ENCODE measurements at places on chromosomes 1 and 21.

DNA sequence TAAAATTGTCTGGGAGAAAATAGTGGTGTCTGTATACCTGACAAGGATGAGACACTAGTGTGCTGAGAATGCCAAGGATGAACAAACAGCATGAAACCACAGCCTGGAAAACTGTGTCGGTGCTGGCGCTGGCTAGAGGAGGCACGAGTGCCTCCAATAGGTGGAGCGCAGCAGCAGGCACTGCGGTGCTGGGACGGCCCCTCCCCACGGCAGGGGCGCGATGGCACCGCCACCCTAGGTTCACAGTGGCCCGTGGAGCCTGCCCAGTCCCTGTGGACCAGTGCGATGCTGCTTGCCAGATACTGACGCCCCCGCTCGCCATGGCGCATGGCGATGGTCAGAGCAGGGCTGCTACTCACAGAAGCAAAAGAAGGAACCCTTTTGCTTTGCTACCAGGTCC, 6.8 kb downstream of the CFAP410 start:
- no peak for DNase-seq

DNA sequence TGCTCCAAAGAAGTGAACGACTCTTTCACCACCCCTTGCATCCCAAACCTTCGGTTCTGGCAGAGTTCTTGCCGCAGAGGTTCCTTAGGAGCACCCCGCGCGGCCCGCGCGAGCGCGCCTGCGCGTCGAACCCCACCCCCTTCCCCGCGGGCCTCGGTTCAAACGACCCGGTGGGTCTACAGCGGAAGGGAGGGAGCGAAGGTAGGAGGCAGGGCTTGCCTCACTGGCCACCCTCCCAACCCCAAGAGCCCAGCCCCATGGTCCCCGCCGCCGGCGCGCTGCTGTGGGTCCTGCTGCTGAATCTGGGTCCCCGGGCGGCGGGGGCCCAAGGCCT, at the start of gene C1orf56:
Gene C1orf56, plus strand, starts transcription at position 161 of the 334 bp plus-strand sequence. Its CDS starts 97 bp downstream, at position 258.
- peak; percentile 59 for DNase-seq

DNA sequence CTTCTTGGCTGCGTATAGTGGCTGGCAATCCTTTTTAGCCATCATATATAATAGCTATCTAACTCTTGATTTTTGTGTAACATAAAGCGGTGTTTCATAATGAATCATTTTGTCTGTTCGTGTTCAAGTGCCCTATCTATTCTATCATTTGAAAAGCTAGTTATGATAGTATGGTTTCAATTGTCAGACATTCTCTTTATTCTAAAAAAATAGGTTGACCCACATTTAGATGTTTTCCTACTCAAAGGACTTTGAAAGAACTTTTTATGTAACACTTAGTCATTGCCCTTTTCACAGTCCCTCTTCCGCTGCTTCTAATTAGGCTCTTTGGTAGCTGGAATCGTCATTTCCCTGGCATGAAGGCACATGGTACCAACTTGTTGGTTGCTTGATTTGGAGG, 272.2 kb upstream of the B3GALT2 start:
- no peak for DNase-seq

DNA sequence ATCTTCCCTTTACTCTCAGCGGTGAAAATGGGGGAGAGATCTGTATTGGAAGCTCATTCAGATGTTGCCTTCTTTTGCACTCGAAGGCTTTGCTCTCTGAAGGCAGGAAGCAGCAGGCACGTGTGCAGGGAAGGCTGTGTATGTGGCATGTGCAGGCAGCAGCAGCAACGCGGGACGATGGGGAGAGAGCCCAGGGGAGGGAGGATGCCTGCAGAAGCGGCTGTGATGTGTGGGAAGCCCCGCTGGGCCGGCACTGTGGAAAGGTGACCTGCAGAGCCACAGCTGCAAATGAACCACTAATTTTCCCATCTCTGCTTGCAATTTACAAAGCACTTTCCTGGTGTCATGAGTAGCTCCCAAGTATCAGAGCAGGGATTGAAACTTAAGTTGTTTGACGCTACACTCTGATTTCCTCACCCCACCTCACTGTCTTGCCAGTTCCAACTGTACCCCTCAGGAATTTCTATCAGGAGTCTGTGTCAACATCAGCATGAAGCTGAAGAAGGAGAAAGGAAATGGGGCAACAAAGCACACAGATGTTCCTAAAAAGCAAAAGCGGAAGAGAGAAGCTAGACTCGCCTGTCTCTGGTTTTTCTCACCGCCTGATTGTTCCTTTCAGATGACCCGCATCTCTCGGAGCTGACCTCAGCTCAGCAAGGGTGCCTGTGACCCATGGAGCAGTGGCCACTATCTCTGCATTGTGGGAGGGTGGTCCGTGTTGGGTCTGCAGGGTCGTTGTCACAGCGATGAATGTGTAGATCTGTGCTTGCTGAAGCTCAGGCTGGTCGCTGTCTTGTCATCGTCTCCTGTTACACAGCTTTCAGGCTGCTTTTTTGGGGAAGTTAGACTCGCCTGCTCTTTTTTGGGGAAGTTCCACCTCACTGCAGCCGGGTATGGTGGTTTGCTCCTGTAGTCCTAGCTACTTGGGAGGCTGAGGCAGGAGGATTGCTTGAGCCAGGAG, 156.1 kb downstream of the KIF26B start:
- DNase-seq, result no peak

- DNase-seq, result peak; percentile 83
Measured at GRCh38 chr1:61641578-61642336, 83.2 kb downstream of the TM2D1 start.

GRCh38 chr21:27820342-27820741, 853.5 kb upstream of the ADAMTS5 start:
- no peak for DNase-seq

DNA sequence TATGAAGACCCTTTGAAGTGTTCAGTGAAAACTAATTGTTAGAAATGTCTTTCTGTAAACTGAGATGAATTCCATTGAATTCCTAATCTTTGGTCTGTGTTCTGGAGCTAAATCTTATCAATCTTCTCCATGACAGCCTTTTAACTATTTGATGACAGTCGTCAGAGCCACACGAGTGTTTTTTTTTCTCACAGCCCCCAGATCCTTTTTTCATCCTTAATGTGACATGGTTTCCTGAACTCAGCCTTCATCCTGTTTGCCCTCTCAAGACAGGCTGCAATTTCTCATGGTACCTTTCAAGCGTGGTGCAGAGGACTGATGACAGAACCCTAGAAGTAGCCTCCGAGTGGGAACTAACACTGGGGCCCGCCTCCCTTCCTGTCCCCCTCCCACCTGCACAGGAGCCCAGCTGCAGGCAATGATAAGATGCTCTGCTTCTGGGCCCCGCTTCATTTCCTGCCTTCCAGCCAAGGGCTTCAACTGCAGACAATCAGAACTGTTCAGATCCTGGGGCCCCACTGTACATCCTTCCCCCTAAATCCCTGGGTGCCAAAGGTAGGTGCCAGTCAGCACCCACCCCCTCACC, 114.6 kb upstream of the VAV3 start:
- no peak for DNase-seq

DNA sequence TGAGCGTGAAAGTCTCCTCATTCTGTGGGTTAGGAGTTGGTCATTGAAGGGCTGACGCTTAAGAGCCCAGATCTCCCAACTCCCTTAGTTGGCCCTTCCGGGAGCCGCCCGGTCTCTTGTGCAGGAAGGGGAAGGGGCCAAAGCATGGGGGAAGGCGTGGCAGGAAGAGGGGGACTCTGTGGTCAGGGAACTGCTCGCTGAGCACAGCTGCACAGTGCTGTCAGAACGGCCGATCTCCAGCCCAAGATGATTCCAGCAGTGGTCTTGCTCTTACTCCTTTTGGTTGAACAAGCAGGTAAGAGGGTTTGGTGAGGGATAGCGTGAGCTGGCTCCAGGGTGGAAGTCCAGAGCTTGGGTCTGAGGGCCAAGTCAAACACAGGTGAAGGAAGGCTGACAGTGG, at the start of gene FCER1G:
Gene FCER1G, plus strand, starts transcription at position 220 of the 400 bp plus-strand sequence. Its CDS starts 27 bp downstream, at position 247.
- DNase-seq, result no peak

- no peak for DNase-seq
Measured at GRCh38 chr1:67626861-67627235, 58.2 kb upstream of the GADD45A start.

- no peak for DNase-seq
Measured at GRCh38 chr1:30649321-30649991, 73.9 kb downstream of the MATN1 start.

DNA sequence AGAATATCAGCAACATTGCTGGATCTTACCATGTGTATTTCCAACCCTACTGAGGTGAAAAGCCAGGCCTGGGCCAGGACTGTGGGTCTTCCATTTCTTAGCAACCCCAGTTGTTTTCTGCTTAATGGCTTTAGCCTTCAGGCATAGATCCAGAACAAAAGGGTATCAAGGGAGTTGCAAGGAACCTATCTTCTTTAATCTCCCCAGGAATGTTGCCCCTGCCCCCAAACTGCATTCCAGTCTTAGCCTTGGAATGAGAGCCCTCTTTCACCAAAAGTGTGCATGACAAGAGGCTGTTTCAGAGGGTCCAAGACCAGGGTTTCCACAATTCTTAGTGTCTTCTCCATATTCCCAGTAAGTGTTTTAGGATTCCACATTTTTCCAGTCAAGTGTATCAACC, 87.9 kb upstream of the SOX13 start:
- DNase-seq, result no peak

DNA sequence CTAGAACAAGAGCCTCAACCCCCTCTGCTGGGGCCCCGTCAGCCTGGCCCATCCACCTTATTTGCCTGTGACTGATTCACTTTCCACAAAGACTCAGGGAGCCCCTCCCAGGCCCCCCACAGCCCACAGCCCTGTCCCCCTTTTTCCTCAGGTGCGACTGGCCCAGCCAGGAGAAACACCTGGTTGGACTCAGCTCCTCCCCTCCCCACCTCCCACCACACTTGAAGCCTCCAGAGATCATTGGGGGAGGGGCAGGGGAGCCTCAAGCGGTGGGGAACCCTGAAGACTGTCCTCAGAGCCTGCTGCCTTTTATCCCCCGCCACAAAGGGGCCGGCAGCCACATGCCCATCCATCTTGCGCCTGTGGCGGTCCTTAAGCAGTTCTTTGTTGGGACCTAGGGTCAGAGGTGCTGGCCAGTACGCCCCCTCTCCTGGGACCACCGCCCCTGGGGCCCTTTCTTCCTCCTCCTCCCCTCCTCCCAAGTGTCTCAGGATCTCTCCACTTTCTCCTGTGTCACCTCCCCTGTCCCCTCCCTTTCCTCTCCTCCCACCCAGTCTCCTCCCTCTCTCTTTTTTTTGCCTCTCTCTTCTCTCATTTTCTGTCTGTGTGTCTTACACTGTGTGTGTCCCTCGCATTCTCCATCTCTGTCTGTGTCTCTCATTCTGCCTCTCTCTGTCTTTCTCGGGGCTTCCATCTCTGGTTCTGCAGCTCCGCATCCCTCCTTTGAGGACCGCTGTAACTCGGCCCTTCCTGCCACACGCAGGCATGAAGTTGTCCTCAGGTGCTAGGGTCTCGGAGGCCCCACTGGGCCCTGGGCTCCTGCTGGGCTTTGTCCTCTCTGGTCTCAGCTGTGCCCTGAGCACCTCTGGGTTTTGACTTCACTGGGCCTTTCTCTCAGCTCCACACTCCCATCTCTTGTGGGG, 12.2 kb downstream of the CRABP2 start:
- DNase-seq, result no peak

DNA sequence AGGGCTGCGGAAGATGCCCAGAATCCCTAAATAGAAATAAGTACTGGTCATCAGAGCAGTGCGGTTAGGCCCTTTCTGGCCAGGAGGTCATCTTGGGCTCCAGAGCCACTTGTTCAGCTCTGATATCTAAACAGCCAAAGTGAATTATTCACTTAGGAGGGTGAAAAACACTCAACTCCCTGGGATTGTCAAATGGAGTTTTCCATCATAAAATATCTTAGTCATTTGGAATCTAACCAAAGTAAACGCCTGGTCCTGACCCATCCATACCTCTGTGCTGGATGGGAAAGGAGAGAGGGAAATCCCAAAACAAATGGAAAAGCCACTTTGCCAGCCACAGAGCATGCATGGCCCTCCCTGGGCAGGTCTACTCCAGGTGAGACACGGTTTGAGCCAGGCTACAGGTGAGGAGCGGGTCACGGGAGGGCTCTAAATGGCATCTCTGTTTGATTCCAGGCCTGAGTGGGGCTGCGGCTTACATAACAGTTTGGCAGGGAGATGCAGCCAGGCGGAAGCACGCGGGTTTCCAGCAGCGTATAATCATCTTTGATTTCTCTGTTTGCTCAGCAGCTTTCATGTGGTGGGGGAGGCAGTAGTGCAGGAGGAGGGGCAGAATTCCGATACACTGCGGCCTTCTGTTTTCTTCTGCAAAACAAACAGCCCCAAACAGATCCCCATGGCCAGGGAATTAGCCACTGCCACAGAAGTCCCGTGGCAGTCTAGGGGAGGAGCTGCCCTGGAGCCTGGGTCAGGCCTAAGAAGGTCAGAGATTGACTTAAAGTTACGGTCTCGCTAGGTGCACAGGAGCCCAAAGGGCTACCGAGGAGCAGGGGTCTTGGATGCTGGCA, 59.1 kb upstream of the ZNF648 start:
- DNase-seq, result peak; percentile 58

GRCh38 chr1:6102532-6102845, 56.8 kb downstream of the KCNAB2 start:
- DNase-seq, result no peak

GRCh38 chr1:30572192-30572591, 151.2 kb downstream of the MATN1 start:
- DNase-seq, result no peak

GRCh38 chr1:201538612-201539551, at the start of gene NAV1:
Gene NAV1, plus strand, starts transcription at chr1:201539127. Its CDS starts 83,758 bp downstream, at chr1:201622885.
- DNase-seq, result peak; percentile 83

DNA sequence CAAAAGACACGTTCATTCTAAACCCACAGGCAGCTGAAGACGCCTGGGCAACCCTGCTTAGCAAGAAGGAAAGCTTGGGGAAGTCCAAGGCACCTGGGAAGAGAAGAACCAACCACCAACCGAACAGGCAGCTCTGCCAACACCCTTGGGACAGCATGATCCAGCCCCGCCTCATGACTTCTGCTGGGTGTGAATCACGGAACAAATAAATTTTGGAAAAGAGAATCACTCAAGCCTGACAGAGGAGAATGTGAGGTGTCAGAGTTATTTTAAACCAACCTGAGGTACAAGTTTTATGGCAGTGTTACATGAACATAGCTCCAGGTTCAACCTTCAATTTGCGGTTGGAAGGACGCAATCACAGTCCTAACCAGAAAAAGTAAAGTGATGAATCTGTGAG, 10.0 kb upstream of the PADI4 start:
- DNase-seq, result no peak

DNA sequence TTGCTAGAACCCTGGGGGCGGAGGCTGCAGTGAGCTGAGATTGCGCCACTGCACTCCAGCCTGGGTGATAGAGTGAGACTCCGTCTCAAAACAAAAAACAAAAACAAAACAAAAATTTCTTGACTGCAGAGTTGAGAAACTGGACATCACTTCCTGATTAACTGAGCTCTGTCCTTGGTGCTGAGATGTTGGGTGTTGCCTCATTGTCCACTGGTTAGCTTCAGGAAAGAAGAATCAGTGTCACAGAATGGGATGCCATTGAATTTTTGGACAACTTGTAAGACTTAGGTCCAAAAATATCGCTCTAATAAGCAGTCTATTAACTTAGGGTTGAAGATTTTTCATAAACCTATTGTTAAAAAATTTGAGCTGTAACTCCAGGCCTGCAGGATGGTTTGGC, 23.8 kb upstream of the KCNA10 start:
- DNase-seq, result no peak

All from dorsolateral prefrontal cortex (tissue), 122 donors.